ENCODE measurements at places on chromosomes 4 and X.

GRCh38 chr4:153269218-153269990 is 65.2 kb downstream of the TRIM2 start:
- no peak for DNase-seq

GRCh38 chrX:85992811-85993229 is 54.5 kb downstream of the CHM start:
- DNase-seq, result no peak

- DNase-seq, result no peak
Observed at GRCh38 chrX:65920620-65921019, 119.3 kb downstream of the VSIG4 start.

- no peak for DNase-seq
Observed at GRCh38 chr4:156596026-156596425, 375.6 kb downstream of the PDGFC start.

GRCh38 chrX:22122510-22122909 is 90.4 kb downstream of the PHEX start:
- DNase-seq, result no peak

- DNase-seq, result no peak
Observed at GRCh38 chrX:19272452-19272851, 71.3 kb upstream of the PDHA1 start.

DNA sequence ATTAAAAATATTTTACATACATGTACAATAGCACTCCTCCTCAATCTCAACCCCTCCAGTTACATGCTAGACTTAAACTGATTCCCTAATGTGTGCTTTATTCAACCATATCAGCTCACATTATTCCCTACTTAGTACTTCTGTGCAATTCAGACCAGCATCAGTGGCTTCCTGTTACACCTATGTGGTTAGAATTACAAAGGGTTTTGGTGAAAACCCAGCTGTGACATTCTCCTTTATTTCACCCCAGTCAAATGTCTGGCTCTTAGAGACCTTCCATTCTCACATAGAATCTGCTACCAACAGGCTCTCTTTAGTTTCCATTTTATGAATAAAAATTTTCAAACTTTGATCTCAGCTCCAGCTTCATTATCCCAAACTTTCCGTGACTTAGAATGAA is 85.2 kb upstream of the SLC7A11 start:
- no peak for DNase-seq

- no peak for DNase-seq
Observed at GRCh38 chrX:132539611-132540010, 50.8 kb upstream of the MBNL3 start.

DNA sequence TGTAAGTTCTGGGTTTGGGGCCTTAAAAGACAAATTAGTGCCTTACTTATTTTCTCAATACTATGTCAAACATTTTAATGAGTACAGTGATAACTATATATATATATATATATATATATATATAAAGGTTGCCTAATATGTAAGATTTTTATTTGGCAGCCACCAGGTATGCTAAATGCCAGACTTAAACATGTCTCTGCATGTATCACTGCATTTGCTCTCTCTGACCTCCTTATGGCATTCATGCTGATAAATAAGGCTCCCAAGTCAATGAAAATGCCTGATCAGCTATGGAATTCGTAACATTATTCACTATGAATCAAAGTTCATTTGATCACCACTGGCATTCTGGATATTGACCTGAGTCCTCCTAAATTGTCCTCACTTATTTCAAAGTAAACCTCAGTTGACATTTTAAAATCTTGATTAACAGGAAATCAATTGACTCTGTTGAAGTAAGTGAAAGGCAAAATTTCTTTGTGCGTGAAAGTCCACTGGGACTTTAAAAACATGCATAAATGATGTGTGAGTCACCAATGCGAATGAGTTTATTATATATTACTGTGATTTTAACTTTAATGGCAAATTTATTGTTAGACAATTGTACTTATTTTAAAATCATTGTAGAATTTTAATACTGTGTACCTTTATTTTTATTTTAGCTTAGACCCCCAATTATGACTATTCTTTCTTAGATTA is 29.2 kb upstream of the AREG start:
- DNase-seq, result no peak

DNA sequence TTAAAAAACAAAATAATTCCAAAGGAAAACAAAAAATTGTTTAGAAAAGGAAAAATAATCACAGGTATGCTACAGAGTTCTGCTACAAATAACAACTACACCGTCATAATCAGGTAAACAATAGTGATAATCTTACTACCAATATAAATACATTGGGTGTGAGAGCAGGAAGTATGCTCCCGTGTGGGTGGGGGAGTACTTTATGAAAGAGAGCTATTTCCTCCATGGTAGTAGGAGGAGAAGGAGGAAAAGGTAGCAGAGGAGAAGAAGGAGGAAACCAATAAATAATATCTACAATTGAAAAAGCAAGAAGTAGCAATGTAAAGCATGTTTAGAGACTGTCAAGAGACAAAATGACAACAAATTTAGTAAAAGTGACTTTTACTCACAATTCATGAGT is 35.1 kb downstream of the TEC start:
- no peak for DNase-seq

DNA sequence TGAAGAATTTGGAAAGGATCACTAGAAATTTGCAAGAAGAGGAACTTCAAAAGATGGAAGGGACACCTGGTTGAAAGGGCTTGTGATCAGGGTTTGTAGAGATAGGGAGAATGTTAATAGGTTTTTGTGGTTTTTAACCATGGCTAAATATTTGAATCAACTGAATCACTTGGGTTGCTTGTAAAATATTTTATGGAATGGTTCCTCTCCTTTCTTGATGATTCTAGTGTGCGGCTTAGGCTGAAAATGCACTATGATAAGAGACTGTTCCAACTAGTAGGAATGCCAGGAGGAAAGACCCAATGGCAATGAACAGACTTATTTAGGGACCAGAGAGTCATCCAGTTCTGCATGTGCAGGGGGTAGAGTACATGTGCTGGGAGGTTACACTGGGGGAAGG is 408.2 kb downstream of the ARHGAP24 start:
- no peak for DNase-seq

GRCh38 chrX:46204721-46205422 is 340.3 kb downstream of the ZNF674 start:
- no peak for DNase-seq

DNA sequence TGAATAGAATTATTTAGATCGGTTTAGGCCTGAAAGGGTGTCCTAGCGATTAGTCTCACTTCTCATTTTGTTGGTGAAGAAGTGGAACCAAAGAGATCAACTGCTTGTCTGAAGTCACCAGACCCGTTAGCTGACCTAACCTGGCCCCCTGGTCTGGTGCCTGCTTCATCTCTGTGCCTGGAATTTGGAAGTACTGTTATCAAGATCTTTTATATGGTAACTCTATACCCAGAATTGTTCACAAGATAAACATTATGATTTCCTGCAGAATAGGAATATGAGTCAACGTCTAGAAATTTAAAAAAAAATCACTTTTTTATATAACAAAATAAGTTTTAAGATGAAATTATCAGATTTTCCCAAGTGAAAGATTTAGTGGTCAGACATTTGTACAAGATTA is 37.2 kb downstream of the LRP2BP start:
- no peak for DNase-seq

- no peak for DNase-seq
Observed at GRCh38 chrX:87517571-87518141, at the start of gene KLHL4. TSS of gene KLHL4 (plus strand) at chrX:87517802. CDS start at chrX:87517894, 92 bp downstream.

- no peak for DNase-seq
Observed at GRCh38 chr4:81676537-81676936, 204.8 kb upstream of the RASGEF1B start.

GRCh38 chrX:120560405-120560841 is 339 bp downstream of the CUL4B start:
- DNase-seq, result no peak

- DNase-seq, result no peak
Observed at GRCh38 chr4:58653251-58653650, 1543.1 kb upstream of the IGFBP7 start.

DNA sequence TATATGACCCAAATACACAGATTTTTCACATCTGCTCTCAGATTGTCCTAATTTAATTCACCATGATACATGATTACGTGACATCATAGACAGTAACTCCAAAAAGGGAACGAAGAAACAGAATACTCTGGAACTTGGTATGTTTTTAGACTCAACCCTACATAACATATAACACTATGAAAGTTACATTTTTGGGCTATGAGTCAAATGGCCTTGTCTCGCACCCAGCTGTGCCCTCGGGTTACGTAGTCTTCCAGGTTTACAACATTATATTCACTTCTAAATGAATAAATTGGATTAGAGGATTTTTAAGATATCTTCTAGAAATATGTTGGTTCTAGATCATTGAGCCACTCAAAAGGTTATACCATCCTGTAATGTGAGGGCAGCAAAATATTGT is 2089.6 kb upstream of the TENM3 start:
- DNase-seq, result no peak

DNA sequence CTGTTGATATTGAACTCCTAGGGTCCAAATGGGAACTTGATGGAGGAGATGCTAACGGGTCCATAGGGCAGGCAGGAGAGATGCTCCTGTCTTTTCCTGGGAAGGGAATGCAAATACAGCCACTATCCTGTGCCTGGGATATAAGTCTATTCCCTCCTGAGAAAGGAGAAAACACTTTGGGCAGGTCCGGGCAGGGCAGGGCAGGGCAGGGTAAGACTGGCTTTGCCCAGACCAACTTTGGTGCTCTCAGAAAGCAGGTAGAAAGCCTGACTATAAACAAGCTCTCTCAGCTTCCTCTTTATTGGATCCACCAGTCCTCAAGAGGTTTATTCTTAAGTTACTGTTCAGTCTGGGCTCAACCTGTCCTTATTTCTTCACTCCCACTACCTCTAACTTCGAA is 232.3 kb downstream of the PTTG2 start:
- DNase-seq, result no peak

- no peak for DNase-seq
Observed at GRCh38 chrX:5640071-5640470, 588.6 kb downstream of the NLGN4X start.

DNA sequence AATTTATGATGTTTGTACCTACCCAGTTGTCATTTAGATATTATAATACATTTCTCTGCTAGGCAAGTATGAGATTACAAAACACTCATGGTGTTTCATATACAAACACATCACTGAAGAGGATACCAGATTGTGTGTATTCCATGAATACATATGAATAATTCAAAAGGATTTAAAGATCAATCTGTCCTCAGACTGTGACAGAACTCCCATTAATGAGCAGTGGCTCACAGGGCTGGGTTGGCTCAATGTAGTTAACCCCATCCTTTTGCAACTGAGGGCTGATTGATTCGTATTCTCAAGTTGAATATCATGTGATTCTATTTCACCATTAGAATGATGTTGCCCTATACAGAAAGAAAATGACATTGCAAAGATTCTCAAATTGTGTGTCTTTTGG is 79.6 kb upstream of the SPANXN2 start:
- DNase-seq, result no peak

DNA sequence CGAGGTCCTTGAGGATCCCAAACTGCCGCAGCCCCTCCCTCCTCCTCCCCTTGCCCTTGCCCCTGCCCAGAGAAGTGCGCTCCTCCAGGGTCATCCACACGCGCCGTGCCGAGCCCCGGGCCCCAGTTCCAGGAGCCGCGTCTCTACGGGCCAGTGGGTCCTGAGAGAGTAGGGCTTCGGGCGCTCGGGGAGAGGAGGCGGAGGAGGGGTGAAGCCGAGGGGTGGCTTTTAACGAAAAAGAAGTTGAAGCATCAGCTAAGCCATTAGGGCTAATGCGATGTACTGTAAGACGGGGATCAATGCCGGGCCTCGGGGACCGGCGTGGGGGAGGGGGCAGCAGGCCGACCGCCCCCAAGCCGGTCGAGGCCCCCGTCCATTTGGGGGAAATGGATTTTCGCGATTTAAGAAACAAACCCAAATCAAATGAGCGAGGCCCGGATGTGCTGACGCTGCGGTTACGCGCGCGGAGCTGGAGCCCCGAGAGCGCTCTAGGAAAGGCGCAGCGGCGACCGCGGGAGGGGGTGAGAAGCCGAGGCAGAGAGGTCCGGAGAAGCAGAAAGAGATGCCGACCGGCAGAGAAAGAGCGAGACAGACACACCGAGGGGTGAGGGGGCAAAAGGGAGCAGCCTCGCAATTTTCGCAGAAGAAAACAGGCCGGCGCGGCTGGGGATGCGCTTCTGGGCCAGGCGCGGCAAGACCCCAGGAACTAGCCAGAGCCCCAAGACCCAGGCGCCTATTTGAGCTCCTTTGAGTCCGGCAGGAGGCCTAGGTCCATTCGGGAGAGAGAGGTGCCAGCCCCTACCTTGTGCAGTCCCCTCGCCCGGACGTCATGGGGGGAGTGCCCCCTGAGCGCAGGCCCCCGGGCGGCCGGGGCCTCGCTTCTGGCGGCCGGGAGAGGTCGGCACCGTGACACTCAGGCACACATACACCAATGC is 13.6 kb downstream of the HMX1 start:
- no peak for DNase-seq
